Posterior cingulate gyrus (tissue), 11 donors: ENCODE measurements at places on chromosomes 16 and 17.
A peak's percentile ranks its signal among the peaks of the same experiment; 100 is the strongest.

DNA sequence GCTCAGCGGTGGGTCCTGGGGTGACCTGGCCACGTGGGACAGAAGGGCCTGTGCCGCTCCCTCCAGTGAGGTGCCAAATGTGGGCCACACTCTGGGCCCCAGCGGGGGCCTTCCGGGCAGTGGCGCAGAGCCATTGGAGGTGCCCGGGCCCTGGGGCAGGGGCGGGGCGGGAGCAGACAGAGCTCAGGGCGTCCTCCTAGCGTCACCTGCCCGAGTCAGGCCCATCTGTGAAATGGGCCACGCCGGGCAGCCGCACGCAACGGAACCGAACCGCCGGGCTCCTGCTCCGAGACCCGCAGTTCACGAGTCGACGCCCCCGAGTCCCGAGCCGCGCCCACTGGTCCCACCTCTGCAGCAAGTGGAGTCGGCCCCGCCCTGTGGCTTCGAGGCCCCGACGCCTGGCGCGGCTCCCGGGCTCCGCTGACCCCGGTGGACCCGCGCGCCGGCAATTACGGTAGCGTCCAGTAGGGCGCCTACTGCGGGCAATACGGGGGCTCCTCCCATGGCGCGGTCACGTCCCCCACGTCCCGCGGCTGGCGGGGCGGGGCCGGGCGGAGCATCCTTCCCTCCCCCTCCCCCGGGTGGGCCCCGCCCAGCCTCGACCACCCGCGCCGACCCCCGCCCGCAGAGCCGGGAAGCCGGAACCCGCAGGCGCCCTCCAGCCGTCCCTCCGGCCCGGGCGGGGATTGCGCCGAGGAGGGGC is 1.9 kb downstream of the SLC16A3 start:
- DNase-seq, result peak; percentile 70

DNA sequence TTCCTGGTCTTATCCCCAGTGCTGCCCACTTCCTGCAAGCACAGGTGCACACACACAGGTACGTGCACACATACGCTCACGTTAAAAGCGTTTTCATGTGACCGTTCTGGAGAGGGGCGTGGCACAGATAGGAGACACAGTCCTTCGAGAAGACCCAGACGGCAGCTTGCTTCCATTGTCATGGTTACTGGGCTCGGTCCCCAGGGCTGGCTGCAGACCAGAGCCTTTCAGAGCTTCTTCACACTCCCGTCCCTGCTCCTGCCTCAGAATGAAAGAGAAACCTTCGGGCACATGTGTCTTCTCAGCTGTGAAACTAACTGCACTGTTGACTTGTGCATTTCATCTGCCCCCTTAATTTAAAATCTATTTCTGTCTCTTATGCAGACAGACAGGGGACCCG is 154.2 kb downstream of the PITPNC1 start:
- peak; percentile 51 for DNase-seq

DNA sequence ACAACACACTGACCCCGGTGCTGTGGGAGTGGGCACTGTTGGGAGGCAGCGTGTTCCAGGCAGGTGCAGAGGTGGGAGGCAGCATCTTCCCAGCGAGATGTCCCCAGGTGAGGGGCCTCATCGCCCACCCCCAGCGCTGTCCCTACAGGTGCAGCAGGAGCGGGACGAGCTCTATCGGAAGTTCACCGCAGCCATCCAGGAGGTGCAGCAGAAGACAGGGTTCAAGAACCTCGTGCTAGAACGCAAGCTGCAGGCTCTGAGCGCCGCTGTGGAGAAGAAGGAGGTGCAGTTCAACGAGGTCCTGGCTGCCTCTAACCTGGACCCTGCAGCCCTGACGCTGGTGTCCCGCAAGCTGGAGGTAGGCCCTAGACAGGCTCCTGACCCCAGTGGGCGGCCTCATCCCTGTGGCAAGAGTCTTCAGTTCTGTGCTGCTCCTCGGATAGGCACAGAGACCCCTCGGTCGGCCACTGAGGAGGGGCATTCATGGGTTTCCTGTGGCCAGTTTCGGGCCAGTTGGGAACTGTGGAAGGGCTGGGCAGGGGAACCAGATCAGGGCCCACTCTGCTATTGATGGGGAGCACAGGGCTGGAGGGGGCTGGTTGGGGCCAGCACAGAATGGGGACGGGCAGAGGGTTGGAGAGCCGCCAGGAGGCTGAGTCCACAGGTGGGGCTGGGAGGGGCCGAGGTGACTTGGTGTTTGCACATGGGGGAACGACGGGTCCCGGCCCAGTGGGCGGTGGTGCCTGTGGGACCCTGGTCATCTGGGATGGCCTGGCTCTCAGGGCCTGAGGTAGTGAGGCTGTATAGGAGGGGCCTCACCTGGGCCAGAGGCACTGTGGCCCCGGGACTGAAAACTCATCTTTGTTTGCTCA is 21.1 kb upstream of the DBNDD1 start:
- DNase-seq, result no peak

DNA sequence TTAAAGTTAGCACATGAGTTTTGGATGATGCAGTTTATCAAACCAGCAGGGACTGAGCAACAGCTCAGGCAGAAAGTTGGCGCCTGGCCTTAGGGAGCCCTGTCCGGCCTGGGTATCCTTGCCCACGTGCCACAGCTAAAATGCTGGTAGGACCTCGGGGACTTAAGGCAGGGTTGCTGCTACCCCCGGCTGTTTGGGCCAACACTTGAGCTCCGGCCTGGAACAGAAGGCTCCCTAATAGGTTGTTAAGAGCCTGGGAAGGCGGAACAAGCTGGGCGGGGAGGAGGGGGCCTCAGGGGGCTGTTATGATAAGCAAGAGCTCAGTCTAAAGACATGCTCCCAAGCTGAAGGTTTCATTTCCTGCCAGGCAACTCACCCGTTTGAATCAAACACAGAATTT is 39.7 kb downstream of the CUEDC1 start:
- DNase-seq, result no peak

GRCh38 chr16:85561248-85562092 is 51.7 kb upstream of the GSE1 start:
- DNase-seq, result no peak

- DNase-seq, result no peak
Observed at GRCh38 chr17:79965806-79966205, 69.9 kb downstream of the TBC1D16 start.
